ENCODE measurements at places on chromosomes 3 and 15. TPM values are rescaled to one million over a fixed set of nuclear protein-coding genes. Genes with fewer than 3 reads are reported as not detected.

- DNase-seq = peak; percentile 26
Measured at GRCh38 chr3:16303037-16303575, 38.1 kb downstream of the OXNAD1 start.

- peak; percentile 70 for DNase-seq
Measured at GRCh38 chr3:99846477-99847160, 29.0 kb downstream of the CMSS1 start.

DNA sequence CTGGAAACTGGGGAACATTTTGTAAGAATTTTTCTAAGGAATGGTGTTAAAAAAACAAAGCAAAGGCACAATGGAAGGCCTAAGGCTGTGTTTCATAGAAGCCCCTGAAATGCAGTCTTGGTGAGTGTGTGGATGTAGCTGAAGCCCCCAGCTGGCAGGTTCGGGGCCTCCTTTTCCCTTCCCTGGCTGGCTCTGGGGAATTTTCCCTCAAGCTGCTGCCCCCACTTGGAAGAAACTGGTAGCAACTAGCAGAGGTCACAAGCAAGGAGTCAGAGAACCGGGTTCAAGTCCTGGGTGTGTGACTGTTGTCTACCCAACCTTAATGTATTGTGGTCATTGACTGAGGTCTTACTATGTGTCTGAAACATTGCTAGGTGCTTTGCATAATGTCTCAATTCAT is 85.3 kb upstream of the MYZAP start:
- no peak for DNase-seq

DNA sequence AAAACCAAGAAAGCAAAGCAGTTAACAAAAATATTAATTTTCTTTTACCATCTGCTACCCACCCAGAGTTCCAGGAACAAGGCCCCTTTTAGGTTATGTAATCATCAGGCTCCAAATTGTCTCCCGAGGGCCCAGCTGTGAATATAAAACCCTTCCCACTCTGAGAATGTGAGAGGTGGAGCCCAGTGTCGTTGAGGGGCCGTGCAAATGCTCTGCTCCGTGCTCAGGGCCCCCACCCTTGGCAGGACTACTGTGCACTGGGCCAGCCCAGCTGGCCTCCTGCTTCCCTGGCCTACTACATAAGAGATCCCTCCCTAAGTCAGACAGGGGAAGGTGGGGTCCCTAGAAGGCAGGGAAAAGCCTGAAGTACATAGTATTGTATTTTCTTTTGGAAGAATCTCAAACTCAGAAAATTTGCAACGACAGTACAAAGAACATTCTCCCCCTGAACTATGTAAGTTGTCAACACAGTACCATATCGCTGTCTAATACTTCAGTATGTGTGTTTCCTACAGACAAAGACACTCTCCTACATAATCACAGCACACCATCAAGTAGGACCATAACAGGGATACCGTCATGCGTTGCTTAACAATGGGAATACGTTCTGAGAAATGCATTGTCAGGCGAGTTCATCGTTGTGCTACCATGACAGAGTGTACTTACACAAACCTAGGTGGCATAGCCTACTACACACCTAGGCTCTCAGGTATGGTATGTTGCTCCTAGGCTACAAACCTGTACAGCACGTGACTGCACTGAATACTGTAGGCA is 4.4 kb upstream of the CLEC3B start:
- DNase-seq = no peak

DNA sequence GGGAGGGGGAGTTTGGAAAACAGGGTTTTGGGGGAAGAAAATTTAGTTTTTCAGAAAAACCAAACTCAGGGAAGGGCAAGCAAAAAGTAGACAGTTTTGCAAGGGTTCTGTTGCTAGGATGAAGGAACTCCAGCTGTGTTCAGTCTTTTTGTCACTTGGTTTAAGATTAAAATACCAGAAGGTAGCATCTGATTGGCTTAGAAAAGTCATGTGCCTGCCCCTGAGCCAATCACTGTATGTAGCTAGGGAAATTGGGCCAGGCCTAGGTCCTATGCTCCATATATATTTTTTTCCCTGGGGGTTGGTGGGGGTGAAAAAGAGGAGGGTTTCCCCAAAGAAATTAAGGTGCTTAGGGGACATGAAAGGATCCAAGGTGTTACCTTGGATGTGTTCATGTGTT is 24.3 kb downstream of the CLDN11 start:
- DNase-seq = no peak

The TRAIP gene
- 3.4 TPM for total RNA-seq
